ENCODE measurements at places on chromosomes 3 and 15. TPM values are rescaled to one million over a fixed set of nuclear protein-coding genes. Genes with fewer than 3 reads are reported as not detected.
A peak's percentile ranks its signal among the peaks of the same experiment; 100 is the strongest.

DNA sequence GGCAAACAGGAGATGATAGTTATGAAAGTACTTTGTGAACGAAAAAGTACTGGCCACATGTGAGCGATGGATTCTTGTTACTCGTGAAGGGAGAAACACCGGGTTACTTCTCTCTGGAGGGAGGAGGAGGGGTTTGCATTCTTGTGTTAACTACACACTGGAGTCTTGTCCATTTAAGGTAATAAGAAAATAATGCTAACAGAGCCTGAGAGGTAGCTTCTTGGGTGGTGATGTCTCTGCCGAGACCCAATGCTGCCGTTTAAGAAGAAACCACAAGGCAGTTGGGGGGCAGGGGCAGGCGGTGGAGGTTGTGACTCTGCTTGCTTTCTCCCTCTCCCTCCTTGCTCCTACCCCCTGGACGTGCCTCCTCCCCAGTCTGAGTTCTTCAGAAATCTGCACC lies 100.9 kb upstream of the ROPN1 start:
- no peak overlapping the region for H3K27ac ChIP-seq
- H3K27me3 ChIP-seq, result no peaks in the 10 kb centered on the region
- no peaks in the 10 kb centered on the region for H3K4me1 ChIP-seq
- H3K4me3 ChIP-seq, result no peak overlapping the region

- DNase-seq, result no peak
- no peaks in the 10 kb centered on the region for H3K36me3 ChIP-seq
Observed at GRCh38 chr3:32002561-32003368, 21.2 kb downstream of the ZNF860 start.

GRCh38 chr3:8504611-8504973 lies 3.0 kb downstream of the LMCD1 start:
- peak overlapping the region; percentile 77 for H3K27ac ChIP-seq
- no peak for DNase-seq
- H3K4me3 ChIP-seq, result no peak overlapping the region
- no peaks in the 10 kb centered on the region for H3K36me3 ChIP-seq
- no peaks in the 10 kb centered on the region for H3K27me3 ChIP-seq

GRCh38 chr3:1855841-1856240 lies 242.8 kb upstream of the CNTN4 start:
- H3K36me3 ChIP-seq, result no peaks in the 10 kb centered on the region
- no peak for DNase-seq
- H3K27me3 ChIP-seq, result no peaks in the 10 kb centered on the region
- no peak overlapping the region for H3K4me3 ChIP-seq
- H3K4me1 ChIP-seq, result no peaks in the 10 kb centered on the region

DNA sequence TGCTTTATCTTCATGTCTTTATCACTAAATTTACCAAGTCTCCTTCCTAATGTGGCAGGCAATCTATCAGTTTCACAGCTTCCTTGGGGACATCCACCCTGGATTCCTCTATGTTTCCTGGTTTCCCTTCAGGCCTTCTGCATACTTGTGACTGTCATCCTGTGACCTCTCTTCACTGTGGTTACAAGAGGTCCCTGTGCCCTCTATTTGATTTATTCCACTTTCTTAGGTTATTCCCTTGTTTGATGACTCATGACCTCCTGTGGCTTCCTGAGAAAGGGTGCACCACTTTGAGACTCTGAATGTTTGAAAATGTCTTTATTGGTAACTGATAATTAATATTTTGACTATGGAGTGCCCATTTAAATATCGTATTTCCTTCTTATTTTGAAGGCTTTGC lies 60.5 kb upstream of the KY start:
- DNase-seq, result no peak
- no peak overlapping the region for H3K4me3 ChIP-seq
- no peak overlapping the region for H3K27ac ChIP-seq

DNA sequence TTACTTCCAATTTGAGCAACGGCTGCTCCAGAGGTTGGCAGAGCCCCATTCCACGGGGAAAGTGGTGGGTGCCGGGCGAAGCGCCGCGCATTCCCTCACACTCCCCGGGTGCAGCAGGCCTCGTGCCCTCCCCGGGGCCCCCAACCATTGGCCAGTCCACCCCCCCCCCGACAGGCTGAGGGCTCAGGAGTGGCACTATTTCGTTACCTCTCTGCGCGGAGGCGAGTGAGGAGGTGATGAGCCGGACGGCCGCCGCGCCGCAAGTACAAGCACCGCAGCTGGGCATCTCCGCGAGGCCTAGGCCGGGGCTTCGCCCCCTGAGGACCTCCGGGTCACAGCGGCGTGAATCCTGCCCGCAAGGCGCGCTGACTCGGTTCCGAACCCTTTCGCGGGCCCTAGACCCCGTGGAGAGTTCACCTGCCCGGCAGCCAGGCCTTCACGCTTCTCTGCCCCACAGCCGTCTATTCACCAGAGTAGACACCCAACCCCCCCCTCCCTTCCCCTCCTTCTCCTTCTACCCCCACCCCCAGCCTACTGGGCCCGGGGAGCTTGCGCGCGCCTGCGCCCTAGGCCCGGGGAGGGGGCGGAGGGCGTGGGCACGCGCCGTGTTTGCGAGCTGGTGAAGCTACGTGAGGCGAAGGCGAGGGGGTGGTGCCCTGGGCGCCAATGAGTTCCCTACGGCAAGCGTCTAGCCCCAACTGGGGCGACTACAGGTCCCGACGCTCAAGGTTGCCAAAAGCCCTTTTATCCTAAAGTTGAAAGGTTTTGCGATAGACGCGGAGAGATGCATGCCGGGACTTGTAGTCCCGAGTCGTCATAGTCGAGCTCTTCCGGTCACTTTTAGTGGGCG lies at the start of gene CLPX:
CLPX (minus strand) TSS at position 475 of the 850 bp plus-strand sequence; CDS start at position 286, 189 bp downstream.
- peak; percentile 68 for DNase-seq
- H3K4me3 ChIP-seq, result peak within 1 kb of the TSS; percentile 79
- peaks cover 14% of the 10 kb centered on the region for H3K36me3 ChIP-seq
- H3K4me1 ChIP-seq, result peaks cover 45% of the 10 kb centered on the region
- no peaks in the 10 kb centered on the region for H3K27me3 ChIP-seq

GRCh38 chr3:183106635-183107034 lies 7.3 kb upstream of the MCCC1 start:
- DNase-seq, result no peak
- H3K4me3 ChIP-seq, result no peak overlapping the region
- no peaks in the 10 kb centered on the region for H3K27me3 ChIP-seq
- H3K27ac ChIP-seq, result no peak overlapping the region
- peaks cover 18% of the 10 kb centered on the region for H3K4me1 ChIP-seq

- H3K4me3 ChIP-seq, result no peak overlapping the region
- no peak overlapping the region for H3K27ac ChIP-seq
- no peak for DNase-seq
- no peaks in the 10 kb centered on the region for H3K27me3 ChIP-seq
- H3K4me1 ChIP-seq, result peaks cover 5% of the 10 kb centered on the region
Observed at GRCh38 chr3:171407759-171408158, 52.4 kb downstream of the TNIK start.

DNA sequence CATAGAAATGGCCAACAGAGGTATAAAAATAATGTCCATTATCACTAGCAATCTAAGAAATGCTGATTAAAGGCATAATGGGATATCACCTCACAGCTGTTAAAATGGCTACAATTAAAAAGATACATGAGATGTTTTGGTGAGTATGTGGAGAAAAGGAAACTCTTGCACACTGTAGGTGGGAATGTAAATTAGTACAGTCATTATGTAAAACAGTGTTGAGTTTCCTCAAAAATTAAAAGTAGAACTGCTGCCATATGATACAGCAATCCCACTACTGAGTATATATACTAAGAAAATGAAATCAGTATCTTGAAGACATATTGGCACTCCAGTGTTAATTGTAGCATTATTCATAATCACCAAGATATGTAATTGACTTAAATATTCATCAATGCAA lies 982.2 kb upstream of the EPHA6 start:
- DNase-seq, result no peak
- H3K27me3 ChIP-seq, result no peaks in the 10 kb centered on the region
- no peaks in the 10 kb centered on the region for H3K4me1 ChIP-seq

DNA sequence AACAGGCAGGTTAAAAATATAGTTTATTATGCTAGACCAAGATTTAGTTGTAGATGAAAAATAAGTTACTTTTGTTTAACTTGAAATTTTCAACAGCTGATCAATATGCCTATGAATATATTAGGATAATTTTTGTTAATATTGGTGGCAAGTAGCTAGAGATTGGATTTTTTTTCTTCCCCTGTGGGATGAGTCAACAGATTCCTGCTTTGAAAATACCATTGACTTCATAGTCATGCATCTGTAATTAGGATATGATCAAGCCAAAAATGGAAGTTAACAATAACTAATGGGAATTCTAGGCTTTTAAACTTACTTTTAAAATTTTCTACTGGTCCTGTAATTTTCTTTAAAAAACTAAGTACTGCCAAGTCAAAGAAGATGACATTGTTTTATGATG lies 211.7 kb downstream of the ZIC1 start:
- H3K4me1 ChIP-seq, result no peaks in the 10 kb centered on the region
- no peak overlapping the region for H3K4me3 ChIP-seq
- H3K27me3 ChIP-seq, result no peaks in the 10 kb centered on the region

GRCh38 chr15:87874896-87875711 lies 381.4 kb downstream of the NTRK3 start:
- no peak for DNase-seq
- H3K27me3 ChIP-seq, result peaks cover under 1% of the 10 kb centered on the region
- H3K36me3 ChIP-seq, result no peaks in the 10 kb centered on the region

- no peaks in the 10 kb centered on the region for H3K27me3 ChIP-seq
- no peak for DNase-seq
- no peak overlapping the region for H3K4me3 ChIP-seq
- no peak overlapping the region for H3K27ac ChIP-seq
- peaks cover 12% of the 10 kb centered on the region for H3K36me3 ChIP-seq
Observed at GRCh38 chr3:53865732-53866499, 16.0 kb downstream of the ACTR8 start.

- H3K36me3 ChIP-seq, result no peaks in the 10 kb centered on the region
- no peaks in the 10 kb centered on the region for H3K4me1 ChIP-seq
- DNase-seq, result no peak
- H3K4me3 ChIP-seq, result no peak overlapping the region
Observed at GRCh38 chr3:112794622-112795172, 52.0 kb downstream of the CD200R1L start.

- peak overlapping the region; percentile 26 for H3K4me3 ChIP-seq
- peaks cover 38% of the 10 kb centered on the region for H3K4me1 ChIP-seq
- H3K27ac ChIP-seq, result peak overlapping the region; percentile 84
- DNase-seq, result no peak
Observed at GRCh38 chr15:40240619-40241221, 1.9 kb downstream of the PAK6 start.

- no peaks in the 10 kb centered on the region for H3K36me3 ChIP-seq
- H3K4me3 ChIP-seq, result no peak overlapping the region
- DNase-seq, result no peak
- H3K27ac ChIP-seq, result no peak overlapping the region
Observed at GRCh38 chr15:59885832-59886231, 118.3 kb upstream of the FOXB1 start.

GRCh38 chr3:2851361-2851760 lies 258.8 kb downstream of the IL5RA start:
- no peak for DNase-seq
- H3K4me1 ChIP-seq, result peaks cover 8% of the 10 kb centered on the region
- H3K27ac ChIP-seq, result no peak overlapping the region
- H3K27me3 ChIP-seq, result no peaks in the 10 kb centered on the region

DNA sequence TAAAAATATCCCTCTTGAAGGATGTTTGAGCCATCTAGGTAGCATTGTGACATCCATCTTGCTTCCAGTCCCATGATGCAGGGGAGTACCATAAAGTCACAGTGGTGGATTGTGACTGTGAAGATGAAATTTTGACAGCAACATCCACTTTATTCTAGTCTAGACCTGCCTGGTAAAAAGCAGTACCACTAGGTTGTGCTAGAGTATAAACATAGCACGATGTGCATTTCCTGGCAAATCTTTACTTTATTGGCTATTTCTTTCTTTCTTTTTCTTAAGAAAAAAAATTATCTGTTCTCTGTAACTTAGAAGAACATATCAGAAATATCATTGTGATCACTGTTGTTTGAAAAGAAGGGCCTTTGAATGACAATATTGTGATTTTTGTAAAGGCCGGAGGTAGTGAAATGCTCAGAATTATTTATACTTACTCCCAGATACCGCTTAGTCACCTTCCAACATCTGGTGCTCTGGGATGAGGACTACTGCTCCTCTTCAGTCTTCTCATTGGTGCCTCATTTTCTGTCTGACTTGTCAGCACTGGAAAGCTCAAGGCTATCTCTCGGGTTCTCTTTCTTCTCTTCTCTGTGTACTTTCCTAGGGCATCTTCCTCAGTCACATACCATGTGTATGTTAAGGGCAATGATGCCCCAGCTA lies 35.6 kb downstream of the AGBL1 start:
- no peak overlapping the region for H3K4me3 ChIP-seq
- H3K27me3 ChIP-seq, result no peaks in the 10 kb centered on the region
- no peaks in the 10 kb centered on the region for H3K36me3 ChIP-seq
- no peak for DNase-seq
- no peaks in the 10 kb centered on the region for H3K4me1 ChIP-seq

- no peak for DNase-seq
- no peak overlapping the region for H3K27ac ChIP-seq
- no peak overlapping the region for H3K4me3 ChIP-seq
- H3K36me3 ChIP-seq, result no peaks in the 10 kb centered on the region
- no peaks in the 10 kb centered on the region for H3K27me3 ChIP-seq
Observed at GRCh38 chr15:72833561-72833960, 50.0 kb upstream of the ADPGK start.

Gene GPR62
- not detected for total RNA-seq

Gene TMEM212
- not detected for total RNA-seq

Gene KLHL40
- total RNA-seq, result not detected

Gene DNASE1L3
- 8.3 TPM for total RNA-seq

Gene C3orf85
- not detected for total RNA-seq

Gene CCR9
- total RNA-seq, result not detected

Gene ZNF385D
- total RNA-seq, result 0.82 TPM

Gene ATP13A5
- total RNA-seq, result 0.61 TPM
